ENCODE measurements at places on chromosomes 12 and 14.
A peak's percentile ranks its signal among the peaks of the same experiment; 100 is the strongest.

GRCh38 chr12:123743002-123743401 lies 19.1 kb upstream of the DNAH10 start:
- no peak for DNase-seq

DNA sequence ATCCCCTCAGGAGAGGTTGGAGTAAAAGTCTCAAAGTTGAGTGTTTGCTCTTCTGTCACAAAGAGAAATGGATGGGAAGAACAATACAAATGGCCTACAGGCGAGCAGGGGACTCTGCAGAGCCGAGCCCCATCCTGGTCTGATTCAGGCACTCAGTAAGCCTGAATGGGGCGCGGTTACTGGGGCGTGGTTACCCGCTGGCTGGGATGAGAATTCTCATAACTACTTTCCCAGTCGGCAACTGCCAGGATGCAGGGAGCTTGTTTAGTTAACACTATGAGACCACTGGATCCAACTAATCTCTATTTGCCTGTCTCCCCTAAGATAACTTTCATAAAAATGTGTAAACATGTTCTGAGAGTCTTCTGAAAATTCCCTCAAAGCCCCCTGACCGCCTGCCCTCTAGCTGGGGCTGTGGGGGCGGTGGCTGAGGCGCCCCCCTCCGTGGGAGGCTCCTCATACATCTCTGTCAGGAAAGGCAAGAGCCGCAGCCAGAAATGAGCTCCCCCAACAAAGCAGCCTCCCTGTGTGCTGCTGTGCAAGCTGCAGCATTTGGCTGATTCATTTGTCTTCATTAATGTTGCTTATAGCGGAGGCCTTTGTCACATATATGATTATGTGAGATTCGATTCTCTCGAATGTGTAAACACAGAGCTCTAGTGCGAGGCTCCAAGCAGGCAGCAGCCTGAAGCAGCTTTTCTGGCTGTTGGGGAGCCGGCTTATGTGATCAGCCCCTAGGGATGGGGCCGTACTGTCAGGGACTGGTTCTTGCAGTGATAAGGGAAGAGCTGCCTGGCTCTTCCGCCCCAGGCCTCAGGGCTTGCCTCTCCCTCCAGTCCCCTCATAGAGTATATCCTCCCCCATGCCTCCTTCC lies 126.1 kb upstream of the ARHGAP5 start:
- DNase-seq = peak; percentile 4

DNA sequence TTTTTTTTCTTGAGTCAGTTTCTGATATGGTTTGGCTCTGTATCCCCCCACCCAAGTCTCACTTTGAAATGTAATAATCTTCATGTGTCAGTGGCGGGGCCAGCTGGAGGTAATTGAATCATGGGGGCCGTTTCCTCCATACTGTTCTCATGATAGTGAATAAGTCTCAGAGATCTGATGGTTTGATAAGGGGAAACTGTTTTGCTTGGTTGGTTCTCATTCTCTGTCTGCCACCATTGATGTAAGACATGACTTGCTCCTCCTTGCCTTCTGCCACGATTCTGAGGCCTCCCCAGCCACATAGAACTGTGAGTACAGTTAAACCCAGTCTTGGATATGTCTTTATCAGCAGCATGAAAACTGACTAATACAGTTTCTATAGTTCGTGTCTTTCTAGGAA lies 42.9 kb downstream of the WNK1 start:
- no peak for DNase-seq

GRCh38 chr12:76799362-76799761 lies 35.4 kb downstream of the ZDHHC17 start:
- no peak for DNase-seq

DNA sequence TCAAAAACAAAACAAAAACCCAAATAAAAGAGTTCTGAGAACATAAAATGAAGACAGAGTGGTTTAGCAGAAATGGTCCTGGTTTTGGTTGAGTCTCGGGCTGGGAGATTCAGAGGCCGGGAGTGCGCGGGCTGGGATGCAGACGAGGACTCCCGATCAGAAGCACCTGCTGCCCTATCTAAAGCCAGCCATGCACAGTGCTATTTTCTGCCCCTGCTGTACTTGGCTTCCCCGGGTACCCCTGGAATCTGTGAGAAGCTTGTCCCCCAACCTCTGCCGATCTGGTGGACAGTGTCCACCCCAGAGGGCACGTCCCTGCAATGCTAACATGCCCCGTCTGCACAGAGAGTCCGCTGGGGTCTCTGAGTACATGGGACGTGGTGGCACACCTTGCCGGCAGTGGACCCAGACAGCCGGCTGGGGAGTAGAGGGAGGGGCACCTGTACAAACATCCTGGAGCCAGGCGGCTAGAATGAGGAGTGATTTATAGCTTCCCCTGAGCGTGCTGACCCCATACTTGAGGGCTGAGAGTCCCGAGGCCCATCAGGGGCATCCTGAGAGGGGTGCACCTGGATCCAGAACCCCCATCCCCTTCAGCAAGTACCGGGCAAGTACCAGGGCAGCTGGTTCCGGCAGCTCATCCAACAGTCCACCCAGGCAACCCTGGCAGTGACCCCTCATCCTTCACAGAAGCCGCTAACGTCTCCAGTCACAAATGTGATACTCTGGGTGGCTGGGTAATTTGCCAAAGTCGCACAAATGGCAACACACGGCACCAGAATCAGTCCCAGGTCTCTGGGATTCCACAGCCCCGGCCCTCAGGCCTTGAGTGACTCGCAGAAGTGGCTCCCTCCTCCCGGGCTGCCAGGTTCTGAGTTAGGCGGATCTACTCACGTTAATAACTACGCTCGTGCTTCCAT lies 37.1 kb downstream of the CHGA start:
- DNase-seq = no peak

DNA sequence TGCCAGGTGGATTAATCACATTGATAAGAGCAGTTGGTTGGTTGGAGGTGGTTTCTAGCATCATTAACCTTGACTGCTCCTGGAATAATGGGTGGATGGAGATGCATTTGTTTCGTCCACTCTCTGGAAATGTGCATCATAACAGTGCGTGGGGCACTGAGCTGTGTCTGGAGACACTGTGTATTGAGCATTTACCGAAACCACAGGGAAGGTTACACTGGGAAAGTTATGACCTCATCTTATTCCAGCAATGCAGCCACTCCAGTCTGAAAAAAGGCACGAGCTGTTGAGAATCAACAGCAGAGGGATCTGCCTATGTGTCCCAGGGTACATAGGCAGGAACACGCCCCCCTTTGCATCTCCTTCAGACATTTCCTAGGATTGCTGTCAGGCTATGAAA lies 27.2 kb downstream of the RNFT2 start:
- DNase-seq = no peak

DNA sequence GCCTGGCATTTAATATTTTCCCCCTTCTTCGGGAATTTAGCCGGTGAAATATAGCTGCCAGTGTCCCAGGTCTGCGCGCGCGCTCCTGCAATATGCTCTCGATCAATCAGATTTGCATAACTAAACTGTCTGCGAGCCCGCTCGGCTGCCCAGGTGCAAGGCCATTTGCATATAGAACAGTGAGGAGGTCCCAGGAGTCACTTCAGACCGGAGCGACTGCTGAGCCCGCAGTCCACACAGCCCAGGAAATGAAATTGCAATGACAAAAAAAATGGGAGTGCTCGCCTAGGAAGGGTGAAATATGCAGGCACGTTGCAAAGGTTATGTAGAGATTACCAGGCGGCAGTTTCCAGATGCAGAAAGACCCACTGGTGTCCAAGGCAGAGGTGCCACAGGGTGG lies 228.5 kb downstream of the VRK1 start:
- DNase-seq = no peak

DNA sequence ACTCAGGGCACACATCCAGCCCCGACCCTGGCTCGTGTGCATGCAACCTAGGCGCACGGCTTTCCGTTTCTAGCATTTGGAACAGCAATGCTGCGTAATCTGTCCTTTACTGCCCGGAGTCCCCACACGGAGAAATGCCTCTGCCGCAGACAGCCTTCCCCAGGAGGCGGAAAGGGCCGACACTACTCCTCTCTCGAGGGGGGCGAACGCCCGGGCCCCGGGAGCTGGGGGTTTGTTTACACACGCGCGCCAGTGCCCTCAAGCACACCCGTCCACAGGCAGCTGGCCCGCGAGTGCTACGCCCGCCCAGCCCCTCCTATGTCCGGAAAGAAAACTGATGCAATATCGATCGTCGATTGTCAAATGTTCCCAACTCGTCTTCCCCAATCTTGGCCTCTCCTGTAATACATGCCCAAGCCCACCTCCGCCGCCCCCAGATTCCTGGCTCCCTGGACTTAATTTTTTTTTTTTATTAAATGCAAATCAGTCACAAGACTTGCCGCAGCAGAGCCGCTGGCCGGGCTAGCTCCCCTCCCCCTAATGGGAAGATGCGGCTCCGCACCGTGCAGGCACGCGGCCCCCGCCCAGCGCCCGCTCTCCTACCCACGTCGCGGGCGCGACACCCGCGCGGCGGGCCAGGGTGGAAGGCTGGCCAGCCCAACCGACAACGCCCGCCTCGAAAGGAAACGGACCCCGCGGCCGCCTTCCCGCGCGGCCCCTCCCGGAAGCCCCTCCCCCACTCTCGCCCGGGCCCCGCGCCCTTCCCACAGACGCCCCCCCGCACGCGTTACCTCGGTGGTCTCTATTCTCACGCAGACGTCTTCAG lies 642 bp downstream of the SLC38A2 start:
- DNase-seq = peak; percentile 65

DNA sequence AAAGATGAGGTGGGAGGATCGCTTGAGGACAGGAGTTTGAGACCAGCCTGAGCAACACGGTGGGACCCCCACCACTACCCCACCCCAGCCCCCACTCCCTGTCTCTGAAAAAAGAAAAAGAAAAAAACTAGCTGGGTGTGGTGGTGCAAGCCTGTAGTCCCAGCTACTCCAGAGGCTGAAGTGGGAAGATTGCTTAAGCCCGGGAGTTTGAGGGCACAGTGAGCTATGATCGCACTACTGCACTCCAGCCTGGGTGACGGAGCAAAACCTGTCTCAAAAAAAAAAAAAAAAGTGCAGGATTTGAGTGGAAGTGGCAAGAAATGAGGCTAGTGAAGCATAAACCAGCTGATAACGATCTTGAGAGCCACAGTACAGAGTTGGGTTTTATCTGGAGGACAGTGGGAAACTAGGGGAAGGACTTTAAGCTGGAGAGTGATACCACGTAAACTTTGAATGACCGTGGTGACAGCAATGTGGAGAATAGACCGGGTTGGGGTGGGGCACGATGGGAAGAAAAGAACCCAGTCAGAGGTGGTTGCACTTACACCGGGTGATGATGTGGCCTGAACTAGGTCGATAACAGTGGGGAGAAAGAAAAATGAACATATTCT lies 85.3 kb downstream of the TMEM260 start:
- no peak for DNase-seq

DNA sequence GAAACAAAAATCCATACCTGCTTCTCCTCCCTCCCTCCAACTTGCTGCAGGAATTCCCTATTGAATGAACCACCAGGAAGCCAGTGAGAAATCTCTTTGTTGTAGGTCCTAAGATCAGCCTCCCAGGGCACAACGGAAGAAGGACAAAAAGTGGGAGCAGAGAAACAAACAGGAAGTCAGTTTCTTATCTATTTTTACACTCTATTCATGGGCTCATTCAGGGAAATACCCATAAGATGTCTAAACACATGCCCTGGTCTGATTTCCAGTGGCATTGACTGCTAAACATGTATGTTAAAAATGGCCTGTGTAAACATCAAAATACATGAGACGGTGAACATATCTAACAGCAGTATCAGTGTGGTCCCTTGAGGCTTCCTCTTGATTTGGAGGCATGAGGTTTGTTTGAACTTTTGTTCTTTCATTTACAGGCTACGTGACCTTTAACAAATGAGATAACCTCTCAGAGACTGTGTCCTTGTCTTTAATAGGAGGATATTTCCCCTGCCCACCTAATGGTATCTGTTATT lies 18.8 kb downstream of the GPR65 start:
- DNase-seq = no peak

- no peak for DNase-seq
These were observed 132.4 kb downstream of the TGFB3 start for GRCh38 chr14:75849300-75849895.

DNA sequence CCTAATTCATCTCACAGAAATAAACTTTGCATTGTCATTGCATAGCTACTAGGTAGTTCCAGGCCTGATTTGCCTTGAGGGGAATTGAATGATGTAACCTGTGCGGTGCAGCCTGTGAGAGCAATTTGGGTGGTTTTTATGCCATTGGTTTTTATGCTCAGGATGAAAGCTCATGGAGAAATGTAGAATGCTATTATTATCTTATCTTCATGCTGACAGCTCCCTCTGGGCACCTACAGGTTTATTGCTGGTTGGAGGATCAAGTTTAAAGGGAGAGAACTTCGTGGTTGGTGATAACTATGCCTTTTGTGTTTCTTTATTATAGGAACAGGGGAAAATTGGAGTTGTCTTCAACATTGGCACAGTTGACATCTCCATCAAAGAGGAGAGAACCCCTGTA lies 547.9 kb downstream of the DIO2 start:
- DNase-seq = no peak

DNA sequence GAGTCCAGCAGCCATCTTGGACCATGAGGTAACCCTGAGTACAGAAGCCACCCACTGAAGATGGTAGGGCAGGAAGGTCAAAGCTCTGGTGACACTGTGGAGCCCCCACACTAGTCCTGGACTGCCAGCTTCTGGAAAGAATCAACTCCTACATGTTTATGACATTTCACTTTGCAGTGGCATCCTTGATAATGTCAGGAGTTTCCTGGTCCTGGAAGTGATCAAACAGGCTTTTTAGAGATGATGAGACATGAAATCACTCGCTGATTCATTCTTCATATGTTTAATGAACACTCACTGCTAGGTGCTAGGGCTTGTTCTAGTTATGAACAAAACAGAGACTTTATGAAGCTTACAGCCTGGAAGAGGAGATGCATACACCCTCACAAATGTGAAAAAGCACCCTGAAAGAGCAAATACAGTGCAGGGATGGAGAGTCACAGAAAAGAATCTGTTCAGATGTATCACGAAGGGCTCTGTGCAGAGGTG lies 15.8 kb upstream of the HNF1A start:
- DNase-seq = no peak

DNA sequence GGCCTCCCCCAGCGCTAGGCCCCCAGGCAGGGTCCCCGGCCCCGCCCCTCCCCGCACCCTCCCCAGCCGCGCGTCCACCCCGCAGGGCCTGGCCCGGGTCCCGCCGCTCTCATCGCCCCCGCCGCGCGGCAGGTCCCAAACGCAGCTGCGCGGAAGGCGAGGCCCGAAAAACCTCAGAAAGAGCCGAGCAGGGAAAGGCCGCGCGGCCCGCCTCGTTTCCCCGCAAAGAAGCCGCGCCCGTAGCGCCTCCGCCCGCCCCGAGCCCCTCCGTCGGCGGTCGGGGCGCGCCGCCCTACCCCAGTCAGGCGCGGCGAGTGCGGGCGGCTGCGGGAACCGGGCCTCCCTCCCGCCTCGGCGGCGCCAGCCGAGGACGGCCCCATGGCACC lies 324 bp downstream of the POLE start:
- DNase-seq = no peak

- DNase-seq = no peak
These were observed 27.7 kb downstream of the PPP2R5C start for GRCh38 chr14:101789222-101789621.

GRCh38 chr12:105329926-105330282 lies 587 bp upstream of the C12orf75 start:
- DNase-seq = no peak

DNA sequence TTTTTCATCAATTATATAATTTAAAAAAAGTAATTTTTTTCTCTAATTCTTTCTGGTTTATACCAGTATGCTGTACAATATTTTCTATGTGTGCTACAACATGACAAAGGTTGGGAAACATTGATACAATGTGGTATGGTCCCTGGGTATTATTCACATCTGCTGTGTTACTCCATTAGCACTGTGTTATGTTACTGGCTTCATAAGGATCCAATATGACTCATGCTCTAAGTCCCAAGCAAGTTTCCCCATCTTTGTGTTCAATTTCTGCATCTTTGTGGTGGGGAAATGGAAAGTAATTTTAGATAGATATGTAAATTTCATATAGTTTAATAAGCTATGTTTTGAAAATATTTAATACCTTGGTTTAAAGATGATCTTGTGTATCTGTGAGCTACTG lies 35.8 kb downstream of the FBXO33 start:
- DNase-seq = no peak
